ENCODE measurements at places on chromosomes 13 and 19.

DNA sequence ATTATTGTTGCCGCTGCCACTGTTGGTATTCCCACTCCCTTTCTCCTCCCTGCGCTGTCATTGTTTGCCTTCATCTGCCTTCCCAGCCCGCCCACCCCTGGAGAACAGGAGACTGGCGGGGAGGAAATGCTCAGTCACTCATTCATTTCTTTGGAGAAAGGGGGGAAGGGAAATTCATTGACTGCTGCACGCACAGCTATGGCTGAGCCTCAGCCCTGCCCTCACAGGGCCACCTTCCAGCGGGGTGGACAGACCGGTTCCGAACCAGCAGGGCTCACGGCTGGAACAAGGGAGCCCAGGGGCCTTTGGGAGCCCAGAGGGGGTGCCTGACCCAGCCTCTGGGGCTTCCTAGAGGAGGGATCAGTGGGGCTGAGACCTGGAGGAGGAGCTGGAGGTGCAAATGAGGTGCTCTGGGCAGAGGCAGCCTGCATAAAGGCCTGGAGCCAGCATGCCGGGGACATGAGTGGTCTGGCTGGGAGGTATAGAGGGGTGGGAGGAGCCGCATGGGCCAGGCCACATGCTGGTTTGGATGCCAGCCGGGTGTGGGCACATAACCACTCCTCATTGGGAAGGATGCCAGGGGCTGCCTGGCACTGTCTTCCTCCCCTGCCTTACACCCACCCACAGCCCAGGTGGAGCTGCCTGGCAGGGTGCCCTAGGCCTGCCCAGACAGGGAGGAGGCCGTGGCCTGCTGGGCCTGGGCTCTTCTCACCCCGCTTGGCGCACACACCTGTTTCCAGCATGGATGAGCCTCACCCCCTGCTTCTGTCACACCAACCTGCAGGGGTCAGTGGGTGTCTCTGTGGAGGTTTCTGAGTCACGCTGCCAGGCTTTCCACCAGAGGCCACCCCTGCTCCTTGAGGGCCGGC lies 26.8 kb downstream of the PPP5C start:
- no peak for DNase-seq

DNA sequence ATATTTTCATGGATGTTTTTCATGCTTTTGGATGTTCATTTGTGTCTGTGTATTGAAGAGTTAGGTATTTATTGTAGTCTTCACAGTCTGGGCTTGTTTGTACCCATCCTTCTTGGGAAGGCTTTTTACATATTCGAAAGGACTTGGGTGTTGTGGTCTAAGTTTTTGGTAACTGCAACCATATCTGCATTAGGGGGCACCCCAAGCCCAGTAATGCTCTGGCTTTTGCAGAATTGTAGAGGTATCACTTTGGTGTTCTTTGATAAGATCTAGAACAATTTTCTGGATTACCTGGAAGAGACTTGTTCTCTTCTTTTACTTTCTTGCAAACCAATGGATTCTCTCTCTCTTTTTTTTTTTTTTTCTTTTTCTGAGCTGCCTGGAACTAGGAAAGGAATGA lies 581.3 kb downstream of the DACH1 start:
- no peak for DNase-seq

DNA sequence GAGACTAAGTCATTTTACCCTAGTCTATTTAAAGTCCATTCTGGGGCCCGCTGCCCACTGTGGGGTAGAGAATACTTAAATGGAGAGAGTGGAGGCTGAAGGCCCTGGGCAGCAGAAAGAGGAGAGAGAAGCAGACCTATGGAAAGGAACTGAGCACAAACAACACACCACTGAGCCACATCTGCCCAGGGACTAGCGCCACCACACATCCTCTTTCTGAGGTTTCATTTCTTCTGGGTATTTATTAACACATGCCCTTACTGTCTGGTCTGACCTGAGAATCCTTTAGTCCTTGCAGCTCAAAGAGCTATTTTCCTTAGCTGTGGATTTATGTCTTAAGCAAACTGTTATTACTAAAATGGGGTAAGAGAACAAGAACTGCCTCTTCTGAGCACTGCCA lies 154.0 kb downstream of the NALCN start:
- no peak for DNase-seq

DNA sequence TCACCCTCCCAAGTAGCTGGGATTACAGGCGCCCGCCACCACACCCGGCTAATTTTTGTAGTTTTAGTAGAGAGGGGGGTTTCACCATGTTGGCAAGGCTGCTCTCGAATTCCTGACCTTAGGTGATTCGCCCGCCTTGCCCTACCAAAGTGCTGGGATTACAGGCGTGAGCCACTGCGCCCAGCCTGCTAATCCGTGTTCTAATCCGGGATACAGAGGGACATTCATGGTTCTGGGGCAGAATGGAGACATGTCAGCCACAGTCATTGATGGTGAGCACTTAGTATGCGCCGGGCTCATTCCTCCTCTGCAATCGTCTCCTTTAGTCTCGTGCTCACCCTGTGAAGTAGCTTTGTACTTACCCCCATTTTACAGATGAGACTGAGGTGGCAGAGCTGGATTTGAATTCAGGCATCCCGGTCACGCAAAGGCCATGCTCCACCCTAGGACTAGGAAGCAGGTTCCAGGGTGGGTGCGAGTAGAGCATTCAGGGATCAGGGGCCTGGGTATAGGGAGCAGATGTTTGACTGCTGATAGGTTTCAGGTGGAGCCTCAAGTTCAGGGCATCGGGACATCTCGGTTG lies 8.2 kb downstream of the RRAS start:
- DNase-seq = no peak

DNA sequence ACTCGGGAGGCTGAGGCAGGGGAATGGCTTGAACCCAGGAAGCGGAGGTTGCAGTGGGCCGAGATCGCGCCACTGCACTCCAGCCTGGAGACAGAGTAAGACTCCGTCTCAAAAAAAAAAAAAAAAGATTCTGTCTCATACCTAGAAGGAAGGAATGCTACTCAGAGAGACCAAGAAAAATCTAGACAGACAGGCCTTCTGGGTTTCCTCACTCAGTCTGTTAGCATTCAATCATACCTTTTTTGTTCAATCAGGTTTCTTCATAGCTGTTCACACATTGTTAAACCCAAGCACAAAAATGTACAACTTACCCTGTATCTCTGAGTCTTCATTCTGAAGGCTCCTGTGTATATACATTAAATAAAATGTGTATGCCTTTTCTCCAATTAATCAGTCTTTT lies 40.5 kb downstream of the ZNF823 start:
- no peak for DNase-seq

DNA sequence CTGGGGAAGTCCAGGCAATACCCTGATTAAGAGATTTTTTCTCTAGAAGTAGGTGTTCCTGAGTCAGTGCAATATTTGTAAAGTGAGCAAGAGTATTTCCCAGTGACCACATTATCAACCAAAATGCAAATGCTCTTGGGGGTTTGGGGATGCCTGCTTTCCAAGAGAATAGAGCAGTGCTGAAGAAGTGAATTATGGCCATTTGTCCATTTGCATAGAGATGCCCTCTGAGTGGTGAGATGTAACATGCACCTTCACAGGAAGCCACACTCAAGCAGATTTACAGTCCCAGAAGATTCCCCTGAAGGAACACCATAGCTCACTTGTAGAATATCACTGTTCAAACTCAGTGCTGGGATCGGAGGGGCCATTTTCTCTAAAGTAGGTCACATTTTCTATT lies 71.8 kb downstream of the TNFSF11 start:
- no peak for DNase-seq

DNA sequence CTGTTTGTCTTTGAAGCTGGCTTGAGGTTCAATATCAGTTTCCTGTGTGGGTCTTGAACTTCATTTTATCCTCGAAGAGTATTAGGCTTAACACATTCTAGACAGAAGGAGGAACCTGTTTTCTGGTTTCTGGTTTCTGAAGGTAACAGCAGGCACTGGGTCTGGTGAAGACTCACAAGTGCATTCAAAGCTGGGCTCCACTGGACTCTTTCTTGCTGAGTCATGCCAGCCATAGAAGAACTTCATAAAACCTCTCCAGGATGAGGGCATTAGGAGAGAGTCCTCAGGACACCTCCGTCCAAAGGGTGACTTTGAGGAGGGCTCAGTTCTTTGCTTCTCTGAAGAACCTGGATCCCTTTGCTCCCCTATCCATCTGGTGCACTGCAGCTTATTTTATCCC lies 668.6 kb upstream of the SLC10A2 start:
- no peak for DNase-seq

DNA sequence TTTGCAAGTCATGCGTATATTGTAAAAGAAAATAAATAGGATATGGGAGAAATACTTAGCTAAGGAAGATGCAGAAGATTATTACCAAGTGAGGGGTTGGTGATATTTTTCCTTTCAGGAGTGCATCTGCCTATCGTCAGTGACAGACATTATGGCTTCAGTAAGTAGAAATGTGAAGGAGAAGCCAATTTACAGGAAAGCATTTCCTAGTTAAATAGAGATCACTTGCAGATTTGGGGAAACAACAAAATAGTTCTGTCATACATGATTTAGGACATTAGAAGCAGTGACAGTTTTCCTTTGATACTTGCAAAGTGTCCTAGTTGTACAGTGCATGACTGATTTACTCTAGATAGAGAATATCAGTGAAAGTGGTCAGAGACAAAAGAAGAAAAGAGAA lies 747.8 kb upstream of the KLHL1 start:
- DNase-seq = no peak

DNA sequence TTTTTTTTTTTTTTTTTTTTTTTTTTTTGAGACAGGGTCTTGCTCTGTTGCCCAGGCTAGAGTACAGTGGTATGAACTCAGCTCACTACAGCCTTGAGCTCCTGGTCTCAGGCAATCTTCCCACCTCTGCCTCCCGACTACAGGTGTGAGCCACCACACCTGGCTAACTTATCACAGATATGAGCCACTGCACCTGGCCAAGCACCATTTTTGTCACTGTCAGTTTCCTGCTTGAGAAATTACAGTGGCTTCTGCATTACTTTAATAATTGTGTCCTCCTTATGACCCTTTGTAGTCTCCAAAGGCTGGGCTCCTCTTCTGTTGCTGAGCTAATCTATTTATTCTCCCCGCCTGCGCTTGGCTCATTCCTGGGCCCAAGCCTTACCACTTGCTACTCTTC lies 16.0 kb downstream of the UBE2L5 start:
- no peak for DNase-seq

DNA sequence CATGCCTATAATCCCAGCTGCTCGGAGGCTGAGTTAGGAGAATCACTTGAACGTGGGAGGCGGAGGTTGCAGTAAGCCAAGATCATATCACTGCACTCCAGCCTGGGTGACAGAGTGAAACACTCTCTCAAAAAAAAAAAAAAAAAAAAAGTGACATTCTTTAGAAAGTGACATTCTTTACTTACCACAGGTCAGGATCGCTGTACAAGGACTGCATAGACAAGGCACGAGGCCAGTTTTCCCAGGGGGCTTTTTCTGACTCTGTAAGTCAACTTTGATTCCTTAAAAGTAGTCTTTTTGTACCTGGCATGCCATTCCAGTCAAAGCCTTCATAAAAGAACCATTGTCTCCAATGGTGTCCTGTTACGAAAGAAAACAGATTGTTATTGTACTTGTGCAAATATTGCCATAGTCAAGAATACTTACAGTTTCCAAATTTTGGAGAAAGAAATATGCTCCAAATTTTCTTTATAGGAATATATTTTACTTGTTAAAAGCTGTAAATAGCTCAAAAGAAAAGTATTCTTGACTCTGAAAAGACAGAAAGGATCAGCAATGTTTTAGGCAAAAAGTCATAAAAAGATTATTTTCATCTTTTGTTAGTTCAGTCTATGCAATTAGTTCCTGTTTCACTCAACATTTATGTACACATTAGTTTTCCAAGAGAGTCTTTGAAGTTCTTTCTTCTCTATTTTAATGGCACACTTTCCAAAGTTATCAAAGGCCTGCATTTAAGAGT lies 39.3 kb downstream of the CEACAM1 start:
- no peak for DNase-seq

- no peak for DNase-seq
Measured at GRCh38 chr13:42009057-42009456, 39.4 kb upstream of the DGKH start.

- no peak for DNase-seq
Measured at GRCh38 chr13:110454956-110455355, 106.6 kb downstream of the RAB20 start.

- DNase-seq = no peak
Measured at GRCh38 chr19:14115756-14116155, 1.8 kb downstream of the PRKACA start.

GRCh38 chr19:1087813-1088415 lies 7.3 kb downstream of the POLR2E start:
- DNase-seq = peak; percentile 54

GRCh38 chr19:10333758-10334587 lies 644 bp upstream of the RAVER1 start:
- no peak for DNase-seq

DNA sequence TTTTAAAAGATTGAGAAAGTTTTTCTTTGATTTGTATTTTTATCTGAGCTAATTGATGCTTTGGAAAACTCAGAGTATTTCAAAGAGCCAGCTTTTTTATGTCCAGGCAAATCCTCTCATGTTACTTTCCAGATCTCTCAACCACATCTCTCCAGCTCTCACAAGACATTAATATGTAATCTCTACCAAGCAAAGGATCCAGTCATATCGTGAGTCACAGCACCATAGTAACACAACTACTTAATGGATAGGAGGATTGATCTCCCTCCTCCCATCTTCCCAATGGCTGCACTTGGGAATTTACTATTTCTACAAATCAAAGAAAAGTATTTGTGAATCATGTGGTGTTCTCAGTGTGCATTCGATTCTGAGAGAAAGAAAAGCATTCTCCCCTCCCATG lies 63.3 kb downstream of the POU4F1 start:
- no peak for DNase-seq

DNA sequence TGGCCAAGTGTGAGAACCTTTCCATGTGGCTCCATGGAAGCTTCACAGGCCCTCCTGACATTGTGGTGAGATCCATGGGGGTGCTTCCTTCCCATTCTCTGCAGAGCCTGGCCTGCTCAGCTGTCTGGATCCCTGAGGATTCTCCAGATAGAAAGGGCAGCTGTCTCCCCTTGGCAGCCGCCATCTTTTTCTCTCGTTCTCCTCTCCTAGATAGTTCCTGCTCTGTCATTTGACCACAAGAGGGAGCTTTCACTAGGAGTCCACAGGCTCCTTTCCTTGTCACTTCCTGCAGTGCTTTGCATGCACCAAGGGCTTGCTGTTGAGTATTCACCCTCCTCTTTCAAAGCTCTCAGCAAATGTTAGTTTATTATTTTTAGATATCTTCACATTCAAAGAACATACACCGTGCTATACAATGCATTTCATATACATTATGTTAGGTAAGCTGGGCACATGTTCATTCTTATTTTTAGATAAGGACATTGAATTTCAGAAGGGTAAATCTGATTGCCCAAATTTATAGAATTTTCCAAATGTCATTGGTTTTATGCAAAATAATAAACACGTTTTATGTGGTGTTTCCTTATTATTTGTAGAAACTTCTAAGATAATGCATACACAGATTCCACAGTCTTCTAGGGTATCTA lies 133.2 kb downstream of the FRY start:
- peak; percentile 19 for DNase-seq

- peak; percentile 76 for DNase-seq
Measured at GRCh38 chr19:3108775-3109174, 14.6 kb downstream of the GNA11 start.

GRCh38 chr13:93529961-93530360 lies 303.4 kb downstream of the GPC6 start:
- no peak for DNase-seq
